Stimulated activated naive CD4-positive, alpha-beta T cell treated with Interleukin-2 at 50 U/mL for 16 hours (primary cell): ENCODE measurements at places on chromosomes 7 and 10.

GRCh38 chr10:6503171-6503570 lies 76.9 kb downstream of the PRKCQ start:
- DNase-seq, result no peak

- no peak for DNase-seq
Observed at GRCh38 chr10:32454148-32454547, 8.2 kb downstream of the CCDC7 start.

- DNase-seq, result no peak
Observed at GRCh38 chr7:51165337-51165736, 151.3 kb downstream of the COBL start.

DNA sequence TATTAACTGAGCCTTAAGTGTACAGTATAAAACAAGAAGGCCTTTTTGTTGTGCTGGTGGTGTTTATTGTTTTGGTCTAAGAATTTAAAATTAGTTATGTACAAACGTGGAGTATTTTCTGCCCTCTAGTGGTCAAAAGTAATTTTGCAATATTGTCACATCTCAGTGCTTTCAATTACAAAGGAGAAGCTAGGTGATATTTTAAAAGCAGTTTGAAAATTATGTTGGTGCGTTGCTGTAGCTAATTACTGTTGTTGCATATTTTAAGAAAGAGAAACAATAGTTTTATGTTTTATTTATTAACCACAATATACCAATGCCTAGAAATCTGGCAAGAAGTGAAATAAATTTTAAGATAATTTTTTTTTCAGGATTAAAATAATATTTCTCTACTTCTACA lies 11.4 kb downstream of the NPVF start:
- no peak for DNase-seq

DNA sequence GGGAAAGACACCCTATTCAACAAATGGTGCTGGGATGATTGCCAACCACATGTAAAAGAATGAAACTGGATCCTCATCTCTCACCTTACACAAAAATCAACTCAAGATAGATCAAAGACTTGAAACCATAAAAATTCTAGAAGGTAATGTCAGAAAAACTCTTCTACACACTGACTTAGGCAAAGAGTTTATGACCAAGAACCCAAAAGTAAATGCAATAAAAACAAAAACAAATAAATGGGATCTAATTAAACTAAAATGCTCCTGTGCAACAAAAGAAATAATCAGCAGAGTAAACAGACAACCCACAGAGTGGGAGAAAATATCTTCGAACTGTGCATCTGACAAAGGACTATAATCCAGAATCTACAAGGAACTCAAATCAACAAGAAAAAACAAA lies 504.2 kb upstream of the MBL2 start:
- DNase-seq, result no peak

DNA sequence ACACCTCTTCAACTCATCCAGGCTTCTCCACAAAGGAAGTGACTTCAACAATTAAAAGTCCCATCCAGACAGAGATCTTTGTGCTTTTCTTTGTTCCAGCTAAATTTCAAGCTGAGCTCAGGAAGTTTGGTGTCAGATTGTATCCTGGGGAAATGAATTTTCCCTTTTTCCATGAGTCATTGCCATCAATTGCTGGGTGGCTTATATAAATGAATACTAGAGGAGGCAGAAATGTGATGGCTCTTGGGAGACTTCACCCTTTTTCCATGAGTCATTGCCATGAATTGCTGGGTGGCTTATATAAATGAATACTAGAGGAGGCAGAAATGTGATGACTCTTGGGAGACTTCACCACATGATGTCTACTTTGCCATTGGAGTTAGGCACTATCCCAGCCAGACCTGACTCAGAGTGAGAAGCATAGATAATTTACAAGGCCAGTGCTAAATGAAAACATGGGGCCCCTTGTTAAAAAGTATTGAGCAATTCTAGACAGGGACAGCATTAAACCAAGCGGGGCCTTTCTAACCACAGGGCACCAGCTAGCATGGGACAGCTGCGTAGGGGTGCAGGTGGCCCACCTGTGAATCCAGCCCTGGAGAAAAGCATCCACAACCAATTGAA lies 339.2 kb upstream of the PODXL start:
- no peak for DNase-seq

- no peak for DNase-seq
Observed at GRCh38 chr7:5423976-5424748, 528 bp upstream of the TNRC18 start.

DNA sequence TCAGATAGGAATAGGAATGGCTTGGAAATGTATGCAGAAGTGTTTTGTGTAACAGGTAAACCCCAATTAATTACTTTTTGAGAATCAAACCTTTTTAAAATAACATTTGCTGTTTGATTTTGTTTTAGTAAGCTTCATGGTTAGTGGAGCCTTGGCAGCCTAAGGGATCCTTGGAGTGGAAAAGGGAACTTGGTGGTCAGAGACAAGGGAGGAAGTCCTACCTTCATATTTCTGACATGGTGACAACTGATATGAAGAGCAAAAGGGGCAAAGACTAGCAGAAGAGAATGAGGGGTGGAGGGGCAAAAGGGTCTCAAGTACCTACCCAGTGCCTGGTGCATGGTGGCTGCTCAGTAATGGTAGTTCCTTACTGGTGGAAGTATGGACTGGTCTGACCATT lies 32.3 kb downstream of the AHCYL2 start:
- no peak for DNase-seq

DNA sequence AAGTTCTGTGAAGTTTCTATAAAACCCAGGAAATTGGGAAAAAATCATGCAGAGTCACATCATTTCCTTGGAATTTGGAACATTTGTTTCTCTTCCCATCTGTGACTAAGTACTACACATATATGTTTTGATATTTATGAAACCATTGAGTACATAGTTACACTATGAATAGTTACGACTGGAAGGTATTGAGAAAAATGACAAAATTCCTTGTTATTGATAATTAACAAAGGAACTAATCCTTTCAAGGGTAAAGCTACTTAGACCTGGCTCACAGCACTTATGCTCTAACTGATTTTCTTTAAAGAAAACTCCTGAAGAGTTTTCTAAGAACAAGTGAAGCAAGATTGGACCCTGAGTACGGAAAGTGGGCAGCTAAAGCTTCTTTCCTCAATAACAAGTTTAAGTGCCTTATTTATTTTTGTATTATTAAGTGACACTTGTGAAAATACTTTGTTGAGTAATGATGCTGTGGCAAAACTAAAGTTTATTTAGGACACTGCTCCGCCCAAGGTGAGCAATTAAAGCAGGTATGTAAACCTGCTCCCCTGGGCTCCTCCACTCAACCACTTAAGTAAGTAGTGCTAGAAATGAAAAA lies 12.0 kb upstream of the GLCCI1 start:
- no peak for DNase-seq

DNA sequence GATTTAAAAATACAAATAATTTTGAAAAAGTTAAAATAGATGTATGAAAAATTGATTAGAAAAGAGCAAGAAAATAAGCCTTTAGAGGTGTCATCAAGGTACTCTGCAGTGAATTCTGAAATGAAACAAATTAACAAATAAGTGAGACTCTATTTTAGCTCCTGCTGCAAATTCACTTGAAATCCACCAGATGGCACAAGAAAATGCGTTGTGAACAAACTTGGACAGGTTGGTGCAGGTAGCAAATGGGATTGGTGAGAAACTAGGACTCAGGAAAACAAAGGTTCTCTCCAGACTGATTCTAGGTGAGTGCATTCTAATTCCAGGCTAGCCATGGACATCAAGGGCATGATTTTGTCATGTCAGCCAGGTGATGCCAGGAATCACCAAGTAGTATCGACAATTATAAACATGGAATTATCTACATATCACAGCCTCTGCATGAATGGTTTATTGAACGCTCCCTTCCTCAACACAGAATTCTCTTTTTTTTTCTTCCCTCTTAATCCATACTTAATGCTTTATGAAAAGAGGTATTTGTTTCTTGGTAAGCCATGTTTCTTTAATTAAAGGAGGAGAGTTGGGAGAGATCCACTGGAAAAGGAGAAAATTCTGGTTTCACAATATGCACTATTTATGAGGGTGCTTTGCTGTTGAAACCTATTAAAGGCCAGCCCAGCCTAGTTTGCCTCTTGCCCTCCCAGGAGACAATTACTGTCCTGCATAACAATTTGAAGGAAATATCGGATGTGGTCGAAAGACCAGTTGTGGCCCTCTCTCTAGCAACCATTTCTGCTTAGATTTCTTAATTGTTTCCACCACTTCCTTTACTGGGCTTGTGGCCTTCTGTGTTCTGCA lies 118.1 kb downstream of the ZNF365 start:
- no peak for DNase-seq

GRCh38 chr7:98297626-98298286 lies 16.3 kb downstream of the BRI3 start:
- DNase-seq, result no peak

DNA sequence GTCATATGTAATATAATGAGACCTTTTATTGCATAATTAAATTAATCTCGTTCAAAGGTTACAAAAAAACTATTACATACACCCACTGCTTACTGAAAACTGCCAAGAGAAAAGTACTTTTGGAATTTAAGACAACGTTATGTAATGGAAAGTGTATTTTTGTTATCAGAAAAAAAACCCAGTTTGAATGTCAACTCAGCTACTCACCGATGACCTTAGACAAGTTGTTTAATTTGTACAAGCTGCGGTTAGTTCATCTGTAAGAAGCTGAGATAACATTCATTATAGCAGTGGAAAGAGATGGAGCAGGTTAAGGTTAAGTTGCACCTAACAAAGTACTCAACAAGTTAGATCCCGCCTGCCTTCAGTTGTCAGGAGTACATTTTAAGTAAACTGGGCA lies 1.1 kb downstream of the PSMA2 start:
- DNase-seq, result no peak

GRCh38 chr7:6251653-6252052 lies 20.8 kb downstream of the CYTH3 start:
- DNase-seq, result no peak

- no peak for DNase-seq
Observed at GRCh38 chr10:51668336-51668689, 31.1 kb downstream of the CSTF2T start.
